ENCODE measurements at places on chromosomes 2 and 18.

DNA sequence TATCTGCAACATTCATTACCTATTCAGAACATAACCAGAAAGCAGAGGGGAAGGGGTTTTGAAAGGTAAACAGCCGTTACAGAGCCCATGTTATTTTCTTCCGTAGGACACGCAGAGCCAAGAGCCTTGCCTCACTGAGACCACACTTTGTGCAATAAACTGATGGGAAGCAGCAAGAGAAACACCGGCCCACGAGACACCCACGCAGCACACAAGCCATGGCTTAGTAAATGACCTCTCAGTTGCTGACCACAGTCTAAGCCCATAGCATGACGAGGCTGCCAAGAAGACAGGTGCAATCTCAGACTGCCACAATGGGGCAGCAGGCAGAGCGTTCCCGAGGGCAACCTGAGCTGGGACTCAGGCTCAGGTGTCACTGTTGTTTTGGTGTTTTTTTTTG, 59.6 kb downstream of the CABYR start:
- no peak for DNase-seq

DNA sequence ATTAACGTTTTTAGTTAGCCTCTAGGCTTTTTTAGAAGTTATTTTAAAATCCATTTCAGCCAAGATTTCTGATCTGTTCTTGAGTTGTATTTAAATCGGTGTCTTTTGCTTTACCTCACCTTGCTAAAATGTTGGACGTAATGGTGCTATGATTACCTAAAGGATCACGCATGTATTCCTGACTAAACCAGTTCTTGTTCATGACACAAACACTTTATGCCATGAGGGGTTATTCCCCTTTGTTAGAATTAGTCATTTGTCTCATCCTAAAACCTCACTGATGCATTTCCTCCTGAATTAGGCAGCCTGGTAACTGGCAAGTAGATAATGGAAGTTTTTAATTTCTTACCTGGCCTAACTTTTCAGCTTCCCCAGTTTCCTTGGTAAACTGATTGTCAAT, 185.4 kb upstream of the TANK start:
- DNase-seq = no peak

- DNase-seq = no peak
Measured at GRCh38 chr2:174773215-174773614, 8.9 kb upstream of the CHRNA1 start.

- DNase-seq = no peak
Measured at GRCh38 chr2:221948076-221948475, 350.7 kb downstream of the PAX3 start.

GRCh38 chr2:8714283-8714682, 32.4 kb downstream of the ID2 start:
- DNase-seq = no peak

- DNase-seq = no peak
Measured at GRCh38 chr2:42901076-42901640, 108.8 kb upstream of the HAAO start.
